ENCODE measurements at places on chromosomes 4 and X. TPM values are rescaled to one million over a fixed set of nuclear protein-coding genes. Genes with fewer than 3 reads are reported as not detected.

The UCHL1 gene
- 509 TPM for total RNA-seq

The NKX6-1 gene
- total RNA-seq: not detected

The SH3RF1 gene
- total RNA-seq: 7.9 TPM

The TLR3 gene
- 7.0 TPM for total RNA-seq

The TCEANC gene
- total RNA-seq: 3.3 TPM

The SYNPO2 gene
- total RNA-seq: 44.2 TPM

The RGN gene
- 281 TPM for total RNA-seq

The NSUN7 gene
- 5.0 TPM for total RNA-seq

The GYPA gene
- not detected for total RNA-seq
